ENCODE measurements at places on chromosomes 12 and 14. TPM values are rescaled to one million over a fixed set of nuclear protein-coding genes. Genes with fewer than 3 reads are reported as not detected.

ACVRL1 gene
- total RNA-seq, result 77.8 TPM

DNA sequence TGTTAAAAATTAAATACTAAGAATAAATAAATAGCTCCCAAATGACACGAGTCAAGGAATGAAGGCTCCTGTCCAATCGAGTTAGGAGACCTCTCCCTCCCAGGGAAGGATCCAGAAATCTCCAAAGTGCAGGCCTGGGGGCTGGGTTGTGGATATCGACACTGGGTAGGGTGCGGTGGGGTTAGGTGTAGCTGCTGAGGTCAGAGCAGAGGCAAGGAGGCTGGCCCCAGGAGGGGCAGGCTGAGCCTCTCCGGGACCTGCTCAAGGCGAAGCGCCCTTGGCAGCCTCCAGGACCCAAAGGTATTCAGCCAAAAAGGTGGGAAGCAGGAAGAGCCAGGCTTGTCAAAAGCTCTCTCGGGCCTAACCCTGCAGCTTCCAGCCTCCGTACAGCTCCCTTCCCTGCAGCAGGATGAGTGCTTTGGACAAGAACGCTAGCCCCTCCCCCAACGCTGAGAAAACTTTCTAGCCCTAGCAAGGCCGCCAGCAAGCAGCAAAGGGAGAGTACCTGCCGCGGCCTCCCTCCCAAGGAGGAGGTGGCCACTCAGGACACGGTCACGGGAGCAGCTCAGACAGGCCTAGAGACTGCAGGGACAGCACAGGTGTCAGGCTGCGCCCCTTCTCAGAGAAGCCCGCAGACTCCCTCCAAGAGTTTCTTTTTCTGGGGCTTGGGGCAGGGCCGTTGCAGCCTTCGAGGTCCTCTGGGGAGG lies 3.7 kb upstream of the PNMA1 start:
- H3K36me3 ChIP-seq, result peaks cover 32% of the 10 kb centered on the region
- peak overlapping the region; percentile 4 for H3K4me3 ChIP-seq
- H3K27me3 ChIP-seq, result no peaks in the 10 kb centered on the region
- peaks cover 57% of the 10 kb centered on the region for H3K4me1 ChIP-seq

DNA sequence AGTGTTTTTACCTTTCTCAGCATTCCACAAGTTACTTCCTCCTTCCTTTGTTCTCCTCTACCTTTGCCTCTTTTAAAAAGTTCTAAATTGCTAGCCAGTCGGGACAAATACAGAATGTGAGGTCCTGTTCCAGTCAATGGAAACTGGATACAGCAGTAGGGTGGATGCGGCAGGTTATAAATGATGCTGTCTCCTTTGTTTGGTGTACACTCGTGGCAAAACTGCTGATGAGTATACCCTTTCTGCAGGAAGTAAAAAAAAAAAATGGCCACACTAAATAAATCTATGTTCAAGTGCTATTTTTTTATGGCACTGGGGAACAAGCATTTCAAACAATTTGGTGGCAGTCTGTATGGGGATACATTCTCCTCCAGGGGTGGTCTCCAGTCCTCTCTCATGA lies 27.5 kb downstream of the KLRK1 start:
- H3K36me3 ChIP-seq, result no peaks in the 10 kb centered on the region
- H3K27ac ChIP-seq, result peak overlapping the region; percentile 92
- peak overlapping the region; percentile 57 for H3K4me3 ChIP-seq

DNA sequence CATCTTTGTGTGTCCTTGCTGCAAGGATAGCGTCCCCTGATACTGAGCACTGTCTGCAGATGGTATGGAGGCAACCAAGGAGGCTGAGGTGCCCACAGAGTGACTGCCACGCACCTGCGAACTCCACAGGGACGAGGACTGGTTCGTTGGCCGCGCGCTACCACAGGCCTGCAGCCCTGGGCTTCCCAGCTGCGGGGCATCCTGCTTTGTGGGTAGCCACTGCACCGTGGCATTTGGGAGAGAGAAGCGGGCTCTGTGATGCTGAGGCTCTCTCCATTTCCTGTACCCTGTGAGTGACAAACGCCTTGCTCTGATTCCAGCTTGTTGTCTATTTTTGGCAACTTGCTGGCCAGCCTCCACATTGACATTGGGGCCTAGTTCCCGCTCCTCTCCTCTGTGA lies 76.3 kb downstream of the SLC15A4 start:
- no peaks in the 10 kb centered on the region for H3K4me1 ChIP-seq
- no peaks in the 10 kb centered on the region for H3K27me3 ChIP-seq
- DNase-seq, result no peak
- no peak overlapping the region for H3K27ac ChIP-seq
- H3K4me3 ChIP-seq, result no peak overlapping the region

GRCh38 chr12:103924761-103925641 lies 5.2 kb upstream of the HSP90B1 start:
- DNase-seq, result no peak
- no peaks in the 10 kb centered on the region for H3K4me1 ChIP-seq
- no peak overlapping the region for H3K27ac ChIP-seq

SRRM4 gene
- total RNA-seq, result under 0.01 TPM

DNA sequence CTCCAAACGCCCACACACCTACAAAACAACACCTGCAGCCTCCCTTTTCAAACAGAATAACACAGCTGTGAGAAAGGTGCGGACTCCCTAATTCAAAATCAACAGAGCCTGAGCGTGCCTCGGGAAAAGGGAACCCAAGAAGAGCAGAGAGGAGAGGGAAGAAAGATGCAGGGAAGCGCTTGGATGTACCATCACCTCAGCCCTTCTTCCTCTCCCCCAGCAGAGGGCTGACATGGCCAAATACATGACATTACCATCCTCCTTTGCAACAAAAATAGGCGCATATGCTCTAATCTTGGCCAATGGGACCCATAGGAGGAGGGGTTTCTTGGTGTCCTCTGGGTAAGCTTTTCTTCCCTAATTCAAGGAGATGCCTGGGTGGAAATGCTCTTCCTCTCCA lies 78.0 kb downstream of the CPSF2 start:
- no peak overlapping the region for H3K27ac ChIP-seq
- H3K36me3 ChIP-seq, result no peaks in the 10 kb centered on the region
- H3K4me1 ChIP-seq, result no peaks in the 10 kb centered on the region
- no peaks in the 10 kb centered on the region for H3K27me3 ChIP-seq
- no peak overlapping the region for H3K4me3 ChIP-seq
- no peak for DNase-seq

DNA sequence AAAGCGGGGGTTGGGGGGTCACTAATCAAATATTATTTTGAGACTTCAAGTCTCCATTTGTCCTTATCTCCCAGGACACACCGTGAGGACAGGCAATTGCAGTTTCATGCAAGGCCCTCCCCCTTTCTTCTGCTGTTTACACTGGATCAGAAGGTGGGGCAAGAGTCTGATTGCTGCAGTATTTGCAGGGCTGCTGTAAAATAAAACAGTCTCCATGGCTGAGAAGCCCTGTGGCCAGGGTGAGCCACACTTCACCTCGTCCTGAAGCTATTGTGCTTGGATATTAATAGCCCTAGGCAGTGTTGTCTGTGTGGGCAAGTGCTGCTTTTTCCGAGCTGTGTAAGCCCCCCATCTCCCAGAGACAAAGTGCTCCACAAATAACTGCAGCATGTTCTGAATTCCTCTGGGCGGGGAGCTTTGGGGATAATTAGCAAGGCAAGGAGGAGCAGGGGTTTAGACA lies 187.4 kb upstream of the NTF3 start:
- H3K36me3 ChIP-seq, result no peaks in the 10 kb centered on the region
- no peak overlapping the region for H3K27ac ChIP-seq
- H3K27me3 ChIP-seq, result no peaks in the 10 kb centered on the region
- H3K4me3 ChIP-seq, result no peak overlapping the region
- H3K4me1 ChIP-seq, result no peaks in the 10 kb centered on the region
- no peak for DNase-seq

All from sigmoid colon (tissue), 7 donors.